ENCODE measurements at places on chromosomes 16 and 17.
A peak's percentile ranks its signal among the peaks of the same experiment; 100 is the strongest.

DNA sequence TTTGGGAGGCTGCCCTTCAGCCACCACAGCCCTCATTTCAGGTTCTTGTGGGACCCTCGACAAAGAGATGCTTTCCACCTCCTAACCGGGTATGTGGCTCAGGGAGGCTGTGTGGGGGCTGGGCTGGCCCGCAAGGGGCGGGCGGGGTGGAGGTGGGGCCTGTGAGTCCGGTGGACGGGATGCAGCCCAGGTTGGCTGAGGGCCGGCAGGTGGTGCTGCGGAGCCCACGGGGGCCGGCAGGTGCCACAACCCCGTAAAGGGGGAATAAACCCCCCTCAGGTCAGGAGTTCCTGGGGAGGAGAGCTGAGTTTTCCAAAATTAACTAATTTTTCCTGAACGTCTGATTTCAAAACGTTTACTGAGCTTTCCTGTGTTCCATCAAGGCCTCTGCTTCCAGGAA, 4.9 kb upstream of the CIAO3 start:
- no peak overlapping the region for H3K4me3 ChIP-seq
- peaks cover under 1% of the 10 kb centered on the region for H3K36me3 ChIP-seq
- H3K4me1 ChIP-seq, result peaks cover 5% of the 10 kb centered on the region

DNA sequence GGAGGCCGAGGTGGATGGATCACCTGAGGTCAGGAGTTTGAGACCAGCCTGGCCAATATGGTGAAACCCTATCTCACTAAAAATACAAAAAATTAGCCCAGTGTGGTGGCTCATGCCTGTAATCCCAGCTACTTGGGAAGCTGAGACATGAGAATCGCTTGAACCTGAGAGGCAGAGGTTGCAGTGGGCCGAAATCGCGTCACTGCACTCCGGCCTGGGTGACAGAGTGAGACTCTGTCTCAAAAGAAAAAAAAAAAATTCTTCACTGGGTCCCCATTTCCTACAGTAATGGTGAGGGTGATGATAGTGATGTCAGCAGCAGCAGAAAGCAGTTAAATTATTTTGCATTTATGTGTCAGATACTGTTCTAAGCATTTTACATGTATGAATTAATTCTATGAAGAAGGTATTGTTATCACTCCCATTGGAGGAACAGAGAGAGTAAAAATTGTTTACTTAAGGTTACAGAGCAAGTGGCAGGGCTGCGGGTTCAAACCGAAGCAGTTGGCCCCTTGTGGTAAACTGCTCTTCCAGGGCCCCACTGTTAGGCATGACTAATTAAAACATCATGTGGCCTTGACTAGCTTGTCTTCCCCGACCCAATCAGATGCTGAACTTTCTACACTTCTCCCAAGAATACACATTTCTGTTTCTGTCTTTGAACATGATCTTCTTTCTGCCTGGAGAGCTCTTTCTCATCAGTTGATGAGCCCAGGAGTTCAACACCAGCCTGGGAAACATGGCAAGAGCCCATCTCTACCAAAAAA, 45.8 kb downstream of the STAT3 start:
- H3K27ac ChIP-seq, result no peak overlapping the region
- H3K4me1 ChIP-seq, result peaks cover 12% of the 10 kb centered on the region
- DNase-seq, result no peak
- H3K4me3 ChIP-seq, result no peak overlapping the region
- H3K36me3 ChIP-seq, result peaks cover 78% of the 10 kb centered on the region

DNA sequence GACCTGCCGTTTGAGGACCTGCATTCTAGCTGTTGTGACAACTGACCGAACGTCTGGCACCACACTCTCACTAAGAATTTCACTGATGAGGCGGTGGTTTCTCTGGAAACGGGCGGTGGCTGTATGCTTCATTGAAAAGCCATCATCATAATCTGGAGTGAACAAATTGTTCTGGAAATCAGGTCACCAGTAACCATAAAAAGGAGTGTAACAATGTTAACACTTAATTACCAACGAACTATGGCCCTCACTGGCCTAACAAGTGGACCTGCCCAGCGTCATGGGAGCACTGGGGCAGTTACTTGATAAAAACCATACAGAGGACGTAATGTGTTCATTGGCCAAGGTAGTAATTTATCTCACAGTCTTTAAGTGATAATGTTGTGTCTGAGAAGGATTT, 15.4 kb downstream of the SMARCE1 start:
- no peak overlapping the region for H3K4me3 ChIP-seq
- H3K36me3 ChIP-seq, result peaks cover 97% of the 10 kb centered on the region
- no peak for DNase-seq
- H3K27me3 ChIP-seq, result no peaks in the 10 kb centered on the region
- H3K4me1 ChIP-seq, result no peaks in the 10 kb centered on the region
- no peak overlapping the region for H3K27ac ChIP-seq

- peak overlapping the region; percentile 66 for H3K27ac ChIP-seq
- no peak for DNase-seq
- H3K27me3 ChIP-seq, result no peaks in the 10 kb centered on the region
- H3K4me3 ChIP-seq, result no peak overlapping the region
- peaks cover 40% of the 10 kb centered on the region for H3K4me1 ChIP-seq
Measured at GRCh38 chr17:13594310-13594709, 7.4 kb downstream of the HS3ST3A1 start.

DNA sequence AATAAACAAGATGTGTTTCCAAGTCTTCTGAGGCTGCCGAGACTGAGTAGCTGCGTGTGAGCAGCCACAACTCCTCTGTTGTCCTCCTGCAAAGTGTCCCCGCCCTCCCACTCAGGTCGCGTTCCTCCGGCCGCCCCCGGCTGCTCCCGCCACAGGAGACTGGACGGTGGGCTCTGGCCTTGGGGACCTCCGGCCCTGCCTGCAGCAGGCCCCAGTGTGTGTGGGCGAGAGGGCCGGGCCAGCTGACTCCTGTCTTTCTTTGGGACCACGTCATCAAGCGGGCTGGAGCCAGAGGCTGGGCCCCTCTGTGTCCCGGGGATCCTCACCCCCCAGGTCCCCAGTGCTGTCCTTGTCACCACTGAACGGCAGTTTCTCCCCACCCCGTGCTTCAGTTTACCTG, 175.3 kb downstream of the NPIPB11 start:
- no peak for DNase-seq
- no peaks in the 10 kb centered on the region for H3K36me3 ChIP-seq
- no peak overlapping the region for H3K27ac ChIP-seq
- H3K27me3 ChIP-seq, result no peaks in the 10 kb centered on the region
- no peaks in the 10 kb centered on the region for H3K4me1 ChIP-seq

GRCh38 chr16:5905935-5906334, 808.3 kb upstream of the EEF2KMT start:
- H3K36me3 ChIP-seq, result no peaks in the 10 kb centered on the region
- no peak for DNase-seq
- no peak overlapping the region for H3K4me3 ChIP-seq
- H3K4me1 ChIP-seq, result no peaks in the 10 kb centered on the region
- H3K27ac ChIP-seq, result no peak overlapping the region

DNA sequence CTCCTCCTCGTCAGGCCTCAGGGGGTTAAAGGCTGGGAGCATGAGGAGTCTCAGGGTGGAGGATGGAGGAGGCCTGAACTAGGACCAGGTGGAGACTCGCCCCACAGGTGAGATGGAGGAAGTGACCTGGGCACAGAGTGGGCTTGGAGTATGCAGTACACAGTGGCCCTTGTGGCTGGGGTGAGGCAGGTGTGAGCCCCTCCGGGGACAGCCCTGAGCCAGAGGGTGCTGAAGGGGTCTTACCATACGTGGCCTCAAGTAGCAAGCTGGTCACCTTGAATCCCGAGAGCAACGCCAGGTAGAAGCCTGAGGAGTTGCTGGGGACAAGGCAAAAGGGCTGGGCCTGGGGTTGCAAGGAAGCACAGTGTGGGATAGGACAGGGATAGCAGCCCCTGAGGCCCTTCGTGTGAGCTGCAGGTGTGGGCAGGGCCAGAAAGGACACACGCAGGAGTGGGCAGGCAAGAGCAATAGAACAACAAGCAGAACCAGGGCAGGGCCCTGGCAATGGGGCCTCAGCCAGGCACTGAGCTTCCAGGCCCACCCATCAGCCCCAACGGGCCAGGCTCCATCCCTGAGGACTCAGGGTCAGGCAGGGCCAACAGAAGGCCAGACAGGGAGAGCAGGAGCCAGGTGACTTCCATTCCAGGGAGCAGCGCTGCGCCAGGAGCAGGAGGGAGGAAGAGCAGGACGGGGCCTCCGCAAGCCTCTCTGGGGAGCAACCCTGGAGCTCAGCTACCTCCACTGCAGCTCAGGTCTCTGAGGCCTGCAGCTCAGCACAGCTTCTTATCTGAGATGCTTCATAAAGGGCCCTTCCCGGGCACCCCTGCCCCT, 64.2 kb upstream of the TNRC6C start:
- no peaks in the 10 kb centered on the region for H3K4me1 ChIP-seq
- peaks cover 14% of the 10 kb centered on the region for H3K27me3 ChIP-seq
- no peak overlapping the region for H3K27ac ChIP-seq
- no peaks in the 10 kb centered on the region for H3K36me3 ChIP-seq

DNA sequence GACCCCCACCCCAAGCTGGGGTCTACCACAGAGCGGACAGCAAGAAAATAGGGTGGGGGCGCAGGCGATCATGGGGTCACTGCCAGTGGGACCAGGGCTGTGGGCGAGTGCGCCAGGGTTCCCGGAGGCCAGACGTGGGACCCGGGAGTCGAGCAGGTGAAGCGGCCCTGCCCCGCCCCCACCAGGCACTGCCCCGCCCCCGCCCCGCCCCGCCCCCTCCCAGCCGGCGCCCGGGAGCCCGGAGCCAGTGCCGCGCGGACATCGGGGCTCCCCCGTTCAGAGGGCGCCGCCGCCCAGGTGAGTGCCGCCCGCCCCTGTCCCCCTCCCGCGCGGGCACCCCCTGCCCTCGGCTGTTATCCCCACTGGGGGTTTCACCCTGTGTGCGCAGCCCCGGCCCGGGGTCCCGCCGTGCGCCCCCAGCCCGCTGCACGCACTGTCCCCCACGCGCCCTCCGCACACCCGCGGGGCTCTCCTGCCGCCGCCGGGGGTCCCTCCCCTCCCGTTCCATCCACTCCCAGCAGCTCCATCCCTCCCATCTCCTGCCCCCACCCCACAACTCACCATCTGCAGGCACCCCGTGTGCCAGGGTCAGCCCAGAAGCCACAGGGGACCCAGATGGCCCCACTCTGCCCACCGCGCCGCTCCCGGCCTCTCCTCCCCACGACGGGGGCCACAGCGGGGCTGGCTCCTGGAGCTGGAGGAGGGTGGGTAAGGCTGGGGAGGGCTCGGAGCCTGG, at the start of gene SSTR5:
Gene SSTR5 (plus strand): TSS at position 222 of the 736 bp plus-strand sequence. CDS start 6,122 bp downstream, outside the sequence.
- no peaks in the 10 kb centered on the region for H3K4me1 ChIP-seq

DNA sequence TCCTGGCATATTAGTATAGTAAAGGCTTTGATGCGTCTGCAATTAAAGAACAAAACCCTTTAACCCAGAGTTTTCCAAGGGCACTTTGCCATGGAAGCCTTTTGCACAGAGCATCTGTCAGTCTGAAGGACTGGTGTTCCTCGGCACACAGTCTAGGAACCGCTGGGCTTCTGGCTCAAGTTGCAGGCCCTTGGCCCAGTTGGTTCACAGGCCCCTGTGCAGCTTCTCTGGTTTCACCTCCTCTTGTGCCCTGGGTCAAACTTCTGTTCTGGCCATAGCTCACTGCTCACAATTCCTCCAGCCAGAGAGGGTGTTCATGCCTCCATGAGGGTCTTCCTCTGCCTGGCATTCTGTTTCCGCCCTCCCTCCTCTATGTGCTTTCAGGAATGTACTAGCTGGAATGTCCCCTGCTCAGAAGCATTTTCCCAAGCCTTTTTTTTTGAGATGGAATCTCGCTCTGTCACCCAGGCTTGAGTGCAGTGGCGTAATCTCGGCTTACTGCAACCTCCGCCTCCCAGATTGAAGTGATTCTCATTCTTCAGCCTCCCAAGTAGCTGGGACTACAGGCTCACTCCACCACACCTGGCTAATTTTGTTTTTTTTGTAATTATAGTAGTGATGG, 34.5 kb upstream of the TEX2 start:
- no peaks in the 10 kb centered on the region for H3K36me3 ChIP-seq
- no peak overlapping the region for H3K4me3 ChIP-seq
- DNase-seq, result no peak
- no peak overlapping the region for H3K27ac ChIP-seq
- peaks cover 6% of the 10 kb centered on the region for H3K4me1 ChIP-seq

DNA sequence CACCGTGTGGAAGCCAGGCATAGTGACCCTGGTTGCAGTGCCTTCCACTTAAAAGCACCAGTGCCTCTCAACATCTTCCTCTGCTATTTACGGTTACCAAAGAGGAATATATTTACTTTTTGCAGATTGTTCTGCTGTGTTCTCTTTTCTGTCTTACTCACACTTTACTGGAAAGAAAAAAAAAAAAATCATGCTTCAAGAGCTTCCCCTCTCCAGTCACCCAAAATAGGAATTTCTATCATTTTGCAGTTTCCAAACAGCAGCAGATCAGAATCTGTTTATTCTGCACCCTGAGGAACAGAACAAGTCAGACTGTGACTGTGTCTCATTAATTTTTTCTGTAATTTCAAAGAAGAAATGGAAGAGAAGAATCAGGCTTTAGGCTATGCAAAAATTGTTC, 96.1 kb downstream of the KCNJ2 start:
- H3K4me3 ChIP-seq, result no peak overlapping the region
- no peaks in the 10 kb centered on the region for H3K36me3 ChIP-seq
- H3K27me3 ChIP-seq, result no peaks in the 10 kb centered on the region
- no peak overlapping the region for H3K27ac ChIP-seq
- H3K4me1 ChIP-seq, result no peaks in the 10 kb centered on the region

DNA sequence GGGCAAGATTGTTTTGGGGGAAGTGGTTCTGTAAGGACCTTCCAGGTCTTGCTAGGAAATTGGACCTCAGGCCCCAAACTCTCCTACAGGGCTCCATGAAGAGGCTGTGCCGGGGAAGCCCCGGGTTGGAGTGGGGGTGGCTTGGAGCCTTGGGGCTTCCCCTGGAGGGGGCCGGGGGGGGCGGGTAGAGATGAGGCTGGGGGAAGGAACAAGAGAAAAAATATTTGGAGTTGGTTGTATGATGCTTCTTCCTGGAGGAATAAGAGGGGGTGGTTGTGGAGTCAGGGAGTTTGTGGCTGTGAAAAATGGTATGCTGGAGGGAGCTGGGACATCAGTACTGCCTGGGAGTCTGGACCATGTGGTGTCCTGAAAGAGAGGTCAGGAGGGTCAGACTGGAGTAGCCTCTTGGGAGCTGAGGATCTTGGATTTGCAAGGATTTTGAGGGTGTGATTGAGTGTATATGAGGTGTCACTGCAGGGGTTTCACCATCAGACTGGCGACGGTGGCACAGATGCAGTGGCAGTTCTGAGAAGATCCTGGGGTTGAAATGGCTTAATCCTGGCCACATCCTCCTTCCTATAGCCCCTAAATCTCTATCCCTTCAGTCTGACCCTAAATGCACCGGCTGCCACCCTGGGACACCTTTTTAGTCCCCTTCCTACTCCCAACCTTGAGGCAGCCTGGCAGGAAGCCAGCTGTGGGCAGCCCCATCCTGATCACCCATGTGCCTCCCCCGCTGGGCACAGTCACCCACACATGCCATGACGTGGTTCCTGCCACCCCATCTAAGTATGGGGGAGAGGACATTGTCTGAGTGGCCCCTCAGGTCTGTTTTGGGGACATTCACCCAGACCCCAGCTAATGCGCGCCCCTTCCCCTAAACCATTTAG, 10.9 kb downstream of the RARA start:
- peak overlapping the region; percentile 95 for H3K4me3 ChIP-seq
- H3K36me3 ChIP-seq, result peaks cover 30% of the 10 kb centered on the region
- H3K27me3 ChIP-seq, result no peaks in the 10 kb centered on the region
- peak; percentile 45 for DNase-seq
- peak overlapping the region; percentile 83 for H3K27ac ChIP-seq

GRCh38 chr17:80349151-80349651, 65.8 kb upstream of the ENDOV start:
- no peak overlapping the region for H3K27ac ChIP-seq
- DNase-seq, result no peak
- no peaks in the 10 kb centered on the region for H3K27me3 ChIP-seq
- peaks cover 97% of the 10 kb centered on the region for H3K36me3 ChIP-seq
- no peaks in the 10 kb centered on the region for H3K4me1 ChIP-seq

GRCh38 chr17:56144223-56144622, 9.1 kb upstream of the ANKFN1 start:
- H3K4me3 ChIP-seq, result no peak overlapping the region
- H3K36me3 ChIP-seq, result no peaks in the 10 kb centered on the region
- DNase-seq, result no peak
- H3K27me3 ChIP-seq, result 0 out of 2 replicates have a peak, but pooled peaks cover 3% of the 10 kb centered on the region
- H3K27ac ChIP-seq, result no peak overlapping the region
- H3K4me1 ChIP-seq, result no peaks in the 10 kb centered on the region

Data from SJSA1 (cell line).